GM23338 (cell line): ENCODE measurements at places on chromosomes 3 and 15.

- DNase-seq = no peak
Measured at GRCh38 chr3:62546266-62546665, 172.9 kb upstream of the FEZF2 start.

DNA sequence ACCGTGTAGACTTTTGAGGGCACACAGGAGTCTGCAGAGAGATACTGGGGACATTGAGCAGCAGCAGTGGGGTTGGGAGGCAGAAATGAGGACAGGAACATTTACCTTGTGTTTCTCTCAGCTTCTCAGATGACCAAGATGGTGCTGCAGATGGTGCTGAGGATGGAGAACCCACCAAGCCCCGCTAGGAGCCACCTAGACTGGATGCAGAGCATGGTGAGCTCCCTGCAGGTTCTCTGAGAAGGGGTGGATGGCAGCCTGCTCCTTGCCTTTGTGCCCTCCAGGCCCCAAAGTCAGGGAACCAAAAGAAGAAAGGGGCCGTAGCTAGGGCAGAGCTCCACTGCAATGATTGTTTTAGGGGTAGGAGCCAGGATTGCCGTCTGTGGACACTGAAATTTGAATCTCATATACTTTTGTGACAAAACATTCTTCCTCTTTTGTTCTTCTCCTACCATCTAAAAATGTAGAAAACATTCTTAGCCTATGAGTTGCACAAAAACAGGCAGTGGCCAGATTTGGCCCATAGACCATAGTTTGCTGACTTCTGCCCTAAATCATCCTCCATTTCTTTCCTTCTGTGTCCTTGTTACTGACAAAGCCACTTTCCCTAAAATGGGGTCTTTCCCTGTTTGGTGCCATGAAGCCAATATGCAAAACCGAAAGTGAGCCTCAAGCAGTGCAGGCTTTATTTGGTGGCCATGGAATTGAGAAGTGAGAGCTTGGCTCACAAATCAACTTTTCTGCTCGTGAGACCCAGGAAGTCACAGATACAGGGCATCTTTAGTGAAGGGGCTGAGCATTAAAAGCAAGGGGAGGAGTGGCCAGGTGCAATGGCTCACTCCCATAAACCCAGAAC lies 11.9 kb upstream of the MUC20 start:
- DNase-seq = no peak

DNA sequence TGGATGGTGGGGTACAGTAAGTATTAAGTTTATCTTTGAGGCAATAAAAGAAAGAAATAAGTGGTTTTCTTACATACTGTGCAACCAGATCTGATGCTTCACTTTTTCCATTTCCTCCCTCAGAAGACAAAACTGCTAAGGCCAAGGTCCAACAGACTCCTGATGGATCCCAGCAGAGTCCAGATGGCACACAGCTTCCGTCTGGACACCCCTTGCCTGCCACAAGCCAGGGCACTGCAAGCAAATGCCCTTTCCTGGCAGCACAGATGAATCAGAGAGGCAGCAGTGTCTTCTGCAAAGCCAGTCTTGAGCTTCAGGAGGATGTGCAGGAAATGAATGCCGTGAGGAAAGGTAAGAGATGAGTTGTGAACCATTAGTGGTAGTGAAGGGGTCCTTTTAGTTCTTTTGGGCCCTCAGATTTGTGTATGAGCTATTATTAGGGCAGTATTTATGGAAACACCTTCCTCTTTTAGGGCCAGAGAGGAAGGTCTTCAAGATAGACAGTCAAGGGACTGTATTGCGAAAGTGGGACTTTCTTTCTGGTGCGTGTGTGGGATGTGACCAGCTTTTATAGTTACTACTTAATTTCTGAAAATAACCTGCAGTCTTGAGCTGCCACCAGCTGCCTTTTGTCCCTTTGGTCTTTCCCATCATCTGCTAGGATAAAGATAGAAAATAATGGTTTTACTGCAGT lies 4.6 kb downstream of the ALAS1 start:
- DNase-seq = no peak

DNA sequence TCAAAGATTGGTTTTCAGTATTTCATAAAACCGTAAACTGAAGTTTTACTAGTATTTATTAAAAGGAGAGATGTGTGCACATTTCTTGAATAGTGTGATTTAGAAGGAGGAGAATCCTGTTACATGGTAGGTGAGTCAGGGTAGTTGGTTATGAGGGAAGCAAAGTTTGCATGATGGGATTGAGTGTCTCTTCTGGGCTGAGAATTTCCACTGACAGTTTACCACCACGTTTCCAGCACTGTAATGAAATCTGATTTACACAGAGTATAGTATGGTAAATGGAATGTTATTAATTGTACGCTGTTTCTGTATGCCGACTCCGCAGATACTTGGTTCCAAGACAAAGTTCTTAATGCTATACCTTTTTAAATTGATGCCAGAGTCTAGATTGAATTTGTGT lies 1.6 kb downstream of the NECTIN3 start:
- DNase-seq = no peak

DNA sequence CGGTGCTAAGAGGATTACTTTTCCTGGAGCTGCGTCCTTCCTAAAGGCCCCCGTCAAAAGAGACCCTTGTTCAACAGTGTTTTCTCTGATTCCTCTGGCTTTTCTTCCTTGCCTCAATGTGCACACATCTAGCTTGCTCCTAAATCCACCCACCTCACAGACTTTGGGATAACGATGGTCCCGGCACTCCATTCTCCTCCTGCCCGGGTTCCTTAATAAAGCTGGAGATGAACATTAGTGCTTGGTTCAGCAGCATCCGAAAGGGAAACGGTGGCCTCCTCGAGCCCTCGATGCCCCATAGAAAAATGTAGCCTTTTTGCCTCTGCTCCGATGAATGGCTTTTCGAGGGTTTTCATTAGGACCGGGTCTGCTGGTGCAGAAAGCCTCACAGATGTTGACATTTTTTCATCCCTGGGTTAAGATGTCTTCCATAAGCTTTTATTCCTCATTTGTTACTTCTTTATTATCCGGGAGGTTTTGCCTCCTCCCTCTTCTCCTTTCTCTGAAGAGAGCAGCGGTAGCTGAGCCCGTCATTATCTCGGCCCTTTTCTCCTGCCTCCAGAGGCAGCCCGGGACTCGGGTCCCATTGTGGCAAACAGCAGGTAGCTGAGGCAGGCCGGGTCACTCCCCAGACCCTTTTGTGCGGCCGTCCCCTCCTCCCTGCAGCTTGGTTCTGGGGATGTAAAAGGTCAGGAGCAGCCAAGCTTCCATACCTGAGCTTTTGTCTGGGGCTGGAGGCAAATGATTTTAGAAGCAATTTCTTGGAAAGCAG lies 64.6 kb downstream of the CPN2 start:
- DNase-seq = peak; percentile 80

GRCh38 chr3:145519398-145520047 lies 641.5 kb downstream of the PLOD2 start:
- DNase-seq = no peak

GRCh38 chr3:194133661-194134230 lies 2.2 kb upstream of the HES1 start:
- peak; percentile 84 for DNase-seq

DNA sequence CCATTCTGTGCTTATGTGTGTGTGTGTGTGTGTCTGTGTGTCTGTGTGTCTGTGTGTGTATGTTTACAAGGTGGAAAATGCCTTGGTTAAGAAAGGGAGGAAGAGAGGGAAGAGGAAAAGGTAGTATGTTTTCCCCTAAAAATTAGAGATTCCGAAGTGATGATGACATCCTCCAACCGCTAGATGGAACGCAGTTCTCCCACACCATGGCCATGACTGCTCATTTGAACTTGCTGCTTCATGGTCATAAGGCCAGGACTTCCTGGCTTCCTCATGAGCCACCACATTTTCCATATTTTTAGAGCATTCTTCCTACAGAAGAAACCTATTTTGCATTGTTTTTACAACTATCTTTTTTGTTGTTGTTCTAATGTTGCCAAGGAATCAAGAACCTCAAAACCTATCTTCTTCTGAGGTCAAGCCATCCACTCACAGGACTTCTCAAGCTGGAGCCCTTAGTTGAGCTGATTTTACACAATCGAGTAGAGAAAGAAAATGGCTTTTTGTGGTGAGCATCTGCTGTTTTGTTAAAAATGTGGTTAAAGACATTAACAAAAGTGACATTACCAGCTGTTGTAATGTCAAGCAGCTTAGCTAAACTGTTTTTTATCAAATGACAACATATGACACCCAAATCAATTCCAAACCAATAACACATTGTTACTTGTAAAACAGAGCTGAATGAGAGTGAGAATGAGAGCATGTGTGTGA lies 1091.0 kb downstream of the FHIT start:
- no peak for DNase-seq

DNA sequence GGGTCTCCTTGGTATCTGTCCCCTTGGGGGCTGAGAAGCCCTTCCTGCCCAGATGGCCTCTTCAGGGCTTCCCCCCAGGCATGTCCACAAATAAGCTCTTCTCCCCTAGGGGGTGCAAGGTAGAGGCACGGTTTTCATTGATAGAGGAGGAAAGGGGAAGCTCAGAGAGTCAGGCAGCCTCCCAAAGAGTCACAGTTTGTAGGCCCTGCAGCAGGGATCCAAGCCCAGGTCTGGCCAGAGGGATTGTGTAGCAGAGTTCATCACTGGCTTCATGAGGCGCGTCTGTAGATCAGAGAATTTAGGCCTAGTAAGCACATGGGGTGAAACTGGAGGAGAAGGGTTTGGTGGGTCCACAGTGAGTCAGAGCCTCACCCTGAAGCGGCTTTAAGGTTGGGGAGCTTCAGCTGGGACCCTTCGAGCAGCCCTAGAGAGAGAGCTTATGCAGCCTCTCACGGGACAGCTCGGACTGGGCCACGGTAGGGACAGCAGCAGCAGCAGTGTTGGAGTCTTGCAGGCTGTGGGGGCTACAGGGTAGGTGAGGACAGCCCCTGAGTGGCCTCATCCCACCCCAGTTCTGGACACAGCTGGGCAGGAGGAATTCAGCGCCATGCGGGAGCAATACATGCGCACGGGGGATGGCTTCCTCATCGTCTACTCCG lies 37.5 kb upstream of the ESYT3 start:
- DNase-seq = no peak

DNA sequence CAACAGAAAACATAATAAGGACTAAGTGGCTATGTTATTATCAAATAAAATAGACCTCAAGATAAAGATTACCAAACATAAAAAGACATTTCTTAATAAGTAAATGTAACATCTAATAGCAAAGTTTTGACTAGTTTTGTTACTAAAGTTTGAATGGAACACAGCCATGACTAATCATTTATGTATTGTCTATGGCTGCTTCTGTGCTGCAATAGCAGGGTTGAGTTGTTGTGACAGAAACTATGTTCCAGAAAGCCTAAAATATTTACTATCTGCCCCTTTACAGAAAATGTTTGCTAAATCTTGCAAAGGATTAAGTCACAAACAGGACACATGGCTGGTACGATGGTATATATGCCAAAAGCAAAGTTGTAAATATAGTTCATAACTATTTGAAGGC lies 37.9 kb upstream of the MYH15 start:
- no peak for DNase-seq

GRCh38 chr3:59126446-59126845 lies 76.6 kb upstream of the CFAP20DC start:
- DNase-seq = no peak

DNA sequence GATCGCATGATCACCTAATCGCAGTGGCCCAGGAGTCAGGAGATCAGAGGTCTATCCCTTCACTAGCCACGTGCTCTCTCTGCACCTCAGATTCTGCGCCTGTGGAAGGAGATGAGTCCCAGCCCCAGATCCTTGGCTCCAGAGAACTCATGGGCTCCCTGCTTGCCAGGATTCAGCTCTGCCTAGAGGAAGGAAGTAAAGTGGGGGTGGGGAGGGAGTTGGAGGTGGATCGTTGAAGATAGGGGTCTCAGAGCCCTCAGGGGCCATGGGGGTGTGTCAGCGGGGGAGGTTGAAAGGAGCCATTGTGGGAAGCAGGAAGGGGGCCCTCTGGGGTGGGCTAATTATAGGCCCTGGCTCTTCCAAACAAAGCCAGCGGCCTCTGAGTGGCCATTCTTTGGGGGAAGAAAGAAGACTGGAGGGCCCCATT lies 11.3 kb upstream of the STRA6 start:
- DNase-seq = peak; percentile 79

DNA sequence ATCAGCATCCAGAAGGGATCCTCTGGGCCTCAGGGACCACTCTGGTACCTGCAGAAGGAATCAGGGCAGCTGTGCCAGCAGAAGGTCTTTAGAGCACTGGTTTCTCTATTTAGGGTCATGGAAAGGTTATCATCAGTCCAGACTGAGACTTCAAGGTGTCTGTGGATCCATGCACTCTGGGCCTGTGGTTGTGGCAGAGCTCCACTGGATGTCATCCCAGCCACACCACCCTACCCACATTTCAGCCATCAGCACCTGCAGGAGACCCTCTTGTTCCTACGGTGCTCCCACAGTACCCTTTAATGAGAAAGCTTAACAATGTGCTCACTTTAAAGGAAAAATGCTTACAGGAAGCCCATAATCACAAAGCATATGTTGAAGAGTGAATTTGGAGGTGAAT lies 603.4 kb upstream of the CCDC54 start:
- no peak for DNase-seq

- DNase-seq = peak; percentile 91
Measured at GRCh38 chr3:37779289-37780152, 82.2 kb upstream of the CTDSPL start.

DNA sequence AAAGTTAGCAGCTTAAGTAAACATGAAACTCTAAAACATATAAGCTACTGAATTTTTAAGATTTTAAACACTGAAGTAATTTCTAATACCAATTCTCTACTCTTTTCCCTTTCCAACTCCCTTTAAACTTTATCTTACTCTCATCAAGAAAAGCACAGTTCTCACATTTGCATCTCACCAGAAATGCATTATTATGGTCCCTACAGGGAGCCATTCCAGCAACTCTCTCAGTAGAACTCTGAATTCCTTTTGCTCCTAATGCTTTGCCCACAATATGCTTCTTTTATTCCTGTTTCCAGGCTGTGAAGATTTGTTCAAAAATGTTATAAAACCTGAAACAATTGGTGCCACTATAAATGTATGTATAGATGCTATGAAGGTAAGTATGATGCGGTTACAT lies 83.4 kb downstream of the TFDP2 start:
- DNase-seq = peak; percentile 75

GRCh38 chr15:53808058-53808706 lies 48.7 kb upstream of the WDR72 start:
- peak; percentile 36 for DNase-seq

DNA sequence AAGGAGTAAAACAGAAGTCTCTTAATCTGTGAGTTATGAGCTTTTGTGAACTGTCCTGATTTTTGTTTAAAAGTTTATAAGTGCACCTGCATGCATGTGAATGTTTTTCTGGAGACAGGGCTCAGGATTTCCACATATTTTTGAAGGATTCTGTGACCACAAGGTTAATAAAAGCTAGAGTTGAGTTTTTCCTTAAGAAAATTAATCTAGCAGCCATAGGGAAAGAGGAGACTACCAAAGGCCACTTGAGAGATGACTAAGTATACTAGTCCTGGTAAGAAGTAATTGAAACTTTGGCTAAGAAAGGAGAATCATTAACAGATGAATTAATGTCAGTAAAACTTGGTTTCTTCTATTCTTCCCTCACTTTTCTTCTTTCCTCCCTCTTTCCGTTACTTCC lies 176.8 kb upstream of the EPHA3 start:
- DNase-seq = no peak
